GM18507 (cell line): ENCODE measurements at places on chromosomes 4 and X.

DNA sequence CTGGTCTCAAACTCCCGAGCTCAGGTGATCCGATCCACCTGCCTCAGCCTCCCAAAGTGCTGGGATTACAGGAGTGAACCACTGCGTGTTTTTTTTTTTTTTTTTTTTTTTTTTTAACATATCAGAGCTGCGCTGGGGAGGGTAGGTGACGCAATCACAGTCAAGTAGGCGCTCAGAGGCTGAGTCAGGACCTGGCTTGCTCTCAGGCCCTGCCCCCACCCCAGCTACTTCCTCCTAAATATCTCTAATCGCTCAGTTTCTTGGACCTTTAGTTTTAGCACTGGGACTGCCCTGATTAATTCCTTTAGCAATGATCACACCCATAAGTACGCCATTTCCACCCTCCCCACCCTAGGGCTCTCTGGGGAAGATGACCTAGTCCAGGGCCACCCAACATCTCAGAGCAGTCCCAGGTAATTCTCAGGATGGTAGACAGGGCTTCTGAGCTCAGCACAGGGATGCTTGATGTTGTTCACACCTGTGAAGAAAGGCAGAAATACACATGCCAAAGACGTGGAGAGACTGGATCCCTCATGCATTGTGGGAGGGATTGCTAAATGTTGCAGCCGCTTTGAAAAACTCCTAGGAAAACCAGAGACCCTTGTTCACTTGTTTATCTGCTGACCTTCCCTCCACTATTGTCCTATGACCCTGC is 50.2 kb downstream of the DDX3X start:
- no peak for DNase-seq

DNA sequence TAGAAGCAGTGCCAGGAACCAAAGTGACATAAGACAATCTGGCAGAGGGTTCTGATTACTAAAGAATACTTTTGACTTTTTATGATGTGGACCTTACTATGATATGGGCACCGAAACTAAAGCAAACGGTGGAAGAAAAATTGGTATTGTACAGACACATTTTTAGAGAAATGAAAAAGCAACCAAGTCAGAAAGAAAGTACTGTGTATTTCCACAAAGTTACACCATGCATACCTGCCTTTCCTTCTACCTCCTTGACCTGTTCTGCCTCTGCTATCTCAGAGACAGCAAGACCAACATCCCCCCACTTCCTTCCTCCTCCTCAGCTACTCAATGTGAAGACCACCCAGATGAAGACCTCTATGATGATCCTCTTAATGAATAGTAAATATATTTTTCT is 88.3 kb downstream of the HUWE1 start:
- DNase-seq: no peak

- DNase-seq: no peak
These were observed 78.5 kb upstream of the MTNR1A start for GRCh38 chr4:186633844-186634243.

- no peak for DNase-seq
These were observed 2.4 kb upstream of the MBNL3 start for GRCh38 chrX:132491191-132491590.

DNA sequence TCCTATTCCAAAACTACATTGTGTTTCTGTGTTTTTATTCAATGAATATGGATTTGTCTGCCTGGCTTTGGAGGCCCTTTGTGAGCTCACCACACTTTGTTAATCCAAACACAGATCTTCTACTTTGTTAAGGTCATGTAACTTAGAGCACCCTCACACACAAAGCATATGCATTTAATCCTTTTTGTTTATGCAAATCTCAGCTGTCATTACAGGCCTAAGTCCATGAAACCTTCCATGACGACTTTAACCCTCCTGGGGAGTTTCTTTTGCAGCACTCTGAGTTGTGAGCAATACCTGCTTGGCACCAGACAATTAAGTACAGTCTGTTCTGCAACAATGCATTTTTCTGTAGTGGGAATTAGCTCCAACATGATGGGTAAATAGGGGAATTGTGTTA is 14.9 kb downstream of the CCSER1 start:
- DNase-seq: no peak

DNA sequence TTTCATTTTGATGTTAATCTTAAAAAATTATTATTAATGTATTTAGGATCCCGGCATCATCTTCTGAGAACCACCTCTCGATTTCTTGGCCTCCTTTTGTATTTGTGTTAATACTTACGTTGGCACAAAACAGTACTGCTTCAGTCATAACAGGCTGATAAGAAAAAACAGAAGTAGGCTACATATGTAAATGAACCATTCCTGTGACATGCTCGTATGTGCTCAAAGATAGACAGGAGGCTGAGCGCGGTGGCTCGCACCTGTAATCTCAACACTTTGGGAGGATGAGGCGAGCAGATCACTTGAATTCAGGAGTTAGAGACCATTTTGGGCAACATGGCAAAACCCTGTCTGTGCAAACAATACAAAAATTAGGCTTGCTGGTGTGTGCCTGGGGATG is 109.4 kb upstream of the H2AZ1 start:
- no peak for DNase-seq

DNA sequence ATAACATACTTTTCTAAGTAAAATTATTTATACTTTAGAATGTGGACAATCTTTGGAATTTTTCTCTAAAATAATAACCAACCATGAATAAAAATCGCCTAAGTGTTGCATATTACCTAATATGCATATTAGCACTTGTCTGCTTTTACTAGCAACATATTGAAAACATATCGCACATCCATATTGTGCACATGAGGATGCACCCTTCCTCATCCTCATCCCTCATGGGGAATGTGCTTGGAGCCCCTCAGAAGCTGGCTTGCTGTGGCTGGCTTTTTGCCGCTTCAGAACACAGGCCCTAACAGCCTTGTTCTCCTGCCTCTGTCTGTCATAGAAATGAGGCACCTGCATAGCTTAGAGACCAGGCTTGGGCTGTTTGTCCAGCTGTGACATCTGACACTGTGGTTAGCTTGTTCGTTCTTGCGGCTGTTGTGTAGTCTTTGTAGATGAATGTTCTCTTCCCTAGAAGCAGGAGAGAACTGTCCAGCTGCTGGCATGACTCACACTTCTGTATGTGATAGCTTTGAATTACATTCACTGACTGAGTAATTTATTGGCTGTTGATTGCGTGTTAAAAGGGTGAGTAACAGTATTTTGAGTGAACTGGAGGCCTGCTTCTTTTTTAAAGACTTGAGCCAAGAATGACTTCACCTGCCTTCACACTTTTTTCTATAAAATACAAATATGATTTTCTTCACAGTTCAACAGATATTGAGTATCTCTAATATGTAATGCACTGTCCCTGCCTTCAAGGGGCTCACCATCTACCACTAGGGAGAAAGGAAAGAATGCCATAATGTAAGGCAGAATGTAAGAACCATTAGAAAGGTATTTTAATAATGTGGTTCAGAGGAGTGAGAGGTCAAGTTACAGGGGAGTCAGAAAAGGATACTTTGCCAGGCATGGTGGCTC is 81.9 kb downstream of the HMGB2 start:
- no peak for DNase-seq

GRCh38 chr4:167031534-167032156 is 202.6 kb downstream of the SPOCK3 start:
- no peak for DNase-seq

DNA sequence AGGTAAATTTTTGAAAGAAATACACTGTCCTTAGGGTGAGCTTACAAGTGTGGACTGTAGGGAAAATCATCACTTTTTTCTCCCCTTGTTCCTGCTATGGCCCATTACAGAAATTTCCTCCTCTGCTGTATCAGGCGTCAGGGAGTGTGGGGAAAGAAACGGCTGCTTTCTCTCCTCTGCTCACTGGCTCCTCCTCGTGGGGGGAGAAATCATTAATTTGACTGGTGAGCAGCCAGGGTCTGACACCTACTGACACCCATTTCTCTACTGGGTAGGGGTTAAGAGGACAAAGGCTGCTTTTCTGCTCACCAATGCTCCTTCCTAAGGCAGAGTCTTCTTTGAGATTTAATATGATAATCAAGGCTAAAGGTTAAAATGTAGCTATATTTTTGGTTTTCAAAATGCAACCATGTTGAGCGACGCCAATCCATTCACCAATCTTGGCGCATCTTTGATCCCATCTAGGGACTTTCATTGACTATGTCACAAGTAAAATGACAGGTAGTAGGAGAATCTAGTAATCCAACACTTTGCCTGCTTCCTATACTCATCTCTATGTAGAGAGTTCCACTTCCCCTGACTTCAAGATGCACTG is 25.1 kb downstream of the SETD7 start:
- peak; percentile 42 for DNase-seq

GRCh38 chr4:76016393-76016792 is 6.9 kb downstream of the CXCL10 start:
- no peak for DNase-seq

- no peak for DNase-seq
These were observed 40.9 kb upstream of the TBC1D19 start for GRCh38 chr4:26542991-26543390.

DNA sequence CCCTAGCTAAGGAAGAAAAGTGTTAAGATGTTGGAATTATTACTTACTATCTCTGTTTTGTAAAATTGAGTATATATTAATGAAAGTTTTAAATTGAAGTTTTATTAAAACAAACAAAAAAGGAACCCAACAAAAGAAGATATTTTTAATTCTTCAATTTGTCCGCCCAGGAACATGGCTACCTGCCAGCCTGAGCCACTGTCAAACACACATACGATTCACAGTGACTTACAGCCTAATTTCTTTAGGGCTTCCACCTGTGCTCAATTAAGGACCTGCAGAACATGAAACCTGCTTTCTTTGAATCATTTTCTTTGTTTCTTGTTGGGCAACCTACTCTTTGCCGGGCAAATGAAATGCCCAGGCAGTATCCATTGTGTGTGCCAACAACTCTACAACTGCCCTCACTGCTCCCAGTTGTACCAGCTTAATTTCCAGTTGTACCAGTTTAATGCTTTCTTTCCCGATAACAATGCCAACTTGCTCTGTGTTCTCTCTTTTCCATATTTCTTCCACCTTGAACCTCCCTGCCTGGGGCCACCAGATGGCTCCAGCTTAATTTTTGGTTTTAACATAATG is 181.7 kb downstream of the GBA3 start:
- DNase-seq: no peak

DNA sequence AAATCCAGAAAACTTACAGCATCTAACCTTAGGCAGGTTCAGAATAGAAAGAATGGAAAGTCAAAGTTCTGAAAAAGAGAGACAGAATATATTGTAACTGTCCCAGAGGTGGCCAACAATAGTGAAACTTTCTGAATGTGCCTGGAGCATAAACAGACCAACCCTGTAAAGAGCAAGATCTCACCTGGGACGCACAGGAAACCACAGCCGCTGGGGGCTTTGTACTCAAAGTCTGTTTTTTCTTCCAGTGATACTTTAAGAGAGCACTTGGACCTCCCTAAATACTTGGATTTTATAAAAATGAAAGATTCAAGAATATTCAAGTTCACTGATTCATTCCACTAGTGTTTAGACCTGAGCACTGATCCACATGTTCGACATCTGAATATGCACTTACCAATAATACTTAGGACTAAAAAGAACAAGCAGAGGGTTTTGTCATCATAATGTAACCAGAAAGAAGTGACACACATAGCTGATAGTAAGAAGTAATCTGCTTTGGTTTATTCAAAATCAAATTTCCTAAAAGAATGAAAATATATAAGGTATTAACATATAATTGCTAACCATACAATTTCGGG is 35.3 kb downstream of the ARAP2 start:
- DNase-seq: peak; percentile 7

DNA sequence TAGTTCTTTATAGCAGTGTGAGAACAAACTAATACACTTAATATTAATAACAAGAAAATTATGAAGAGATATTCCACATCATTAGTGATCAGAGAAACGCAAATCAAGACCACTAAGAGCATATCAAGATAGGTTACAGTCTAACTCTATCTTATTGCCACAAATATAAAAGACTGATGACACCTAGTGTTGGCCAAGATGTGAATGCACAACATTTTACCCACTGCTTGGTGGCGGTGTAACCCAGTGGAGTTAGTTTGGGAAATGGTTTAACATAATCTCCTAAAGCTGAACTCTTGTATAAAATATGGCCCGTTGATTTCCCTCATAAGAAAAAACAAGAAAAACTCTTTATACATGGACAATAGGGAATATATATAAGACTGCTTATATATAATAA is 92.4 kb downstream of the SLITRK2 start:
- DNase-seq: no peak

DNA sequence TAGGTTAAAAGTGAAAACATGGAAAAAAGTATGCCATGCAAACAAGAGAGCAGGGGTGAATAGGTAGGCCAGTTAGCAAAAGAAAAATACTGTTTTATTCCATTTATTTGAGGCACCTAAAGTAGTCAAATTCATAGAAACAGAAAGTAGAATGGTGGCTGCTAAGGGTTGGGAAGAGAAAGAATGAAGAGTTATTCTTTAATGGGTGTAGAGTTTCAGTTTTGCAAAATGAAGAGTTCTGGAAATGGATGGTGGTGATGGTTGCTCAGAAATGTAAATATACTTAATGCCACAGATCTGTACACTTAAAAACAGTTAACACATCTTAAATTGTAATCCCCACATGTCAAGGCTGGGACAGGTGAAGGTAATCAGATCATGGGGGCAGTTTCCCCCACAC is 29.7 kb downstream of the PARM1 start:
- DNase-seq: no peak

DNA sequence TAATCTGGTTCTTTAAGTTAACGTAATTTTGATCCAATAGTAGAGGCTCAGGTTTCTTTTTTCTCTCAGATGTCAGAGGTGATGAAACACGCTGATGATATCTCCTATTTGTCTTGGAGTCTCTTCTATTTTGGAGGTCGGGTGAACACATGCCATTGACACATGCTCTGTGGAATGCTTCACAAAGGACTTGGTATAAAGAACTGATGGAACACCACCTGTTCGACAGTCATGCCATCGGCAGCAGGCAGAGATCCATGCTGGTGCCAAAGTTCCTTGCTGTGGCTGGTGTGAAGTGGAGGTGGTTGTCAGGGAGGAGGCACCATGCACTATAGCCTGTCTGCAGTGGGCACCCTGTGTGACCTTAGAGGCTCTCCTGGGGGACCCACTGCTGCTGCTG is 94.9 kb downstream of the ATP8A1 start:
- DNase-seq: no peak

GRCh38 chr4:168408620-168409019 is 71.7 kb downstream of the DDX60L start:
- DNase-seq: no peak

GRCh38 chrX:29071525-29072320 is 484.5 kb downstream of the IL1RAPL1 start:
- no peak for DNase-seq

GRCh38 chr4:183342541-183343533 is 20.6 kb upstream of the CLDN24 start:
- no peak for DNase-seq

GRCh38 chr4:106541253-106541652 is 172.7 kb upstream of the GIMD1 start:
- DNase-seq: no peak

DNA sequence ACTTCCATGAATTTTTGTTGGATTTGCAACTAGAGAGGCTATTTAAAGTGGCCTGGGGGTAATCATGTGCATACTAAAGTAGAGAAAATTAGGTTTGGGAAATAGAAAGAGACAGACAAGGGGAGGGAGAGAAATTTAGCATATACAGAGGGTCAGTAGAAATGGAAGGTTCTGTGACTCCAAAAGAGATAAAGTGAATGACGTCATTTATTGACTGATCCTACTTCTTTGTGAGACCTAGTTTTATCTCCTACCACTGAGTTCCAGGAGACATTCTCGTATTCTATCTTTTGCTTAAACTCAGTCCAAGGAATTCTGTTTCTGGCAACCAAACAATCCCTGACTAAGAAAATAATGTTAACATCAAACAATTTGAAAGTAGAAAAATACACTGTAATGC is 42.4 kb upstream of the FREM3 start:
- DNase-seq: no peak
